CD8-positive, alpha-beta memory T cell (primary cell): ENCODE measurements at places on chromosomes 16 and 17.

DNA sequence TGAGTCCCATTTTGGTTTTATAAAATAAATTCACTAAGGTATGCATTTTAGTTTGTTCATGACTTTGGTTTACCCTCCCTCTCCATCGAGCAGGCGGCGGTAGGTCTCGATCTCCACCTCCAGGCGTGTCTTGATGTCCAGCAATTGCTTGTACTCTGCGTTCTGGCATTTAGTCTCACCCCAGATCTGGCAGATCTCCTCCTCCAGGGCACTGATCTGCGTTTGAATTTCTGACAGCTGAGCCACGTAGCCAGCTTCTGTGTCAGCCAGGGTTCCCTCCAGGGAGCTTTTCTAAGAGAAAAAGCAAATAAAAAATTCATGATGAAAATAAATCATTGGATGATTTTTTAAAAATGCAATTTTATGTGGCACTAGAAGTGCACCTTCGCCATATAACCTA lies 4.2 kb downstream of the KRT24 start:
- DNase-seq: no peak

- DNase-seq: no peak
Measured at GRCh38 chr16:89422527-89422904, 67.8 kb downstream of the ANKRD11 start.

DNA sequence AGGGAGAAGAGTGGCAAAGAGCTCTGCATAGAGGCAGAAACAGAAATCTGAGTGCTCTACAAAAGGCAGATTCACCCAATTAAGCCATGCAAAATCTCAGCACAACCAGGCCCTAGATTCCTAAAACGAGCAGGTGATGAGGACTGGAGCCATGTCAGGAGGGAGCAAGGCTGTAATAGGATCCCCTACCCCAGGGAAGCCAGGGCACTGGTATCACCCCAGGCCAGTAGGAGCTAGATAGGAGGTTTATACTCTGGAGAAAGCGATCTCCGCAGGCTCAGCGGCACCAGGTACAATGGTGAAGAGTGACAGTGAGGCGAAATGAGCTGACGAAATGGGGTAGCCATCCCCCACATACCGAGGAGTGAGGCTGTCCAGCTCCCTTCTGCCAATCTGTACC lies 171.5 kb downstream of the PARN start:
- no peak for DNase-seq

GRCh38 chr16:68022278-68022727 lies 729 bp downstream of the DDX28 start:
- no peak for DNase-seq

GRCh38 chr17:40824015-40824832 lies 1.8 kb upstream of the KRT10 start:
- no peak for DNase-seq

GRCh38 chr17:63675607-63676546 lies 24.0 kb downstream of the LIMD2 start:
- no peak for DNase-seq

- no peak for DNase-seq
Measured at GRCh38 chr17:75808549-75808904, 23.9 kb downstream of the UNK start.

GRCh38 chr17:8283356-8283755 lies 5.1 kb upstream of the RANGRF start:
- no peak for DNase-seq

DNA sequence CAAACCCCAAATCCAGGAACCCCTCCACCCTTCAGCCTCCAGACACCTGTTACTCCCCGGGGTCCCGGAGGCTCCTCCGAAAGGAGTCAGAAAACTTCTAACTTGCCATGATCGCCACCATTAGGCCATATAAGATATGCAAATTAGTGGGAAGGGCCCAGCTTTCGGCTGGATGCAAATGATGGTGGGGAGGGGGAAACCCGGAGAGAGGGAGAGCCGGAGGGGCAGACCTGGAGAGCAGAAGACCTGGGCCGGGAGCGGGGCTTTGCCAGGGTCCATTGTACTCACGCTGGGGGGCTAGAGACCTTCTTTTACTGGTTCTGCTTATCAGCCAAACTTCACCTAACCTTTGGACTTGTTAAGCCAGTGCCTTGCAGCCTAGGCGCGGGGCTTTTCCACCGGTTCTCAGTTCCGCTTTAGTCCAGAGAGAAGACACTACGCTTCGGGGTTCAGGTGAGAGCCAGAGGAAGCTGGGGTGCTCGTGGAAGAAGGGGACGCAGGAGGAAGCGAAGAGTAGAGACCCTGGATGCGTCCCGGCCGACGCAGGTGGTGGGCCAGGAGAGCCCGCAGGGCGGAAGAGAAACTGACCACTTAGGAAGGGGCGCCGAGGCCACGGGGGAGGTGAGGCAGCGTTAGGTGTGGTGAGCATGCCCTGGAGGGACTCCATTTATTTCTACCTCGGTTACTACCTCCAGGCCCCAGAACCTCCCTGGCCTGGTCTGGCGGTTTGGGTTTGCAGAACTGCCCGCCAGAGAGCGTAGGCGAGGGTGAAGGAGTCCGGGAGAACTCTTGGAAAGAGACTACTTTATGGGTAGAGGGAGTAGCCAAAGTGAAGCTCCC lies at the start of gene HNF1B:
HNF1B (minus strand) TSS at position 99 of the 840 bp plus-strand sequence. CDS start 175 bp downstream, outside the sequence.
- DNase-seq: no peak

DNA sequence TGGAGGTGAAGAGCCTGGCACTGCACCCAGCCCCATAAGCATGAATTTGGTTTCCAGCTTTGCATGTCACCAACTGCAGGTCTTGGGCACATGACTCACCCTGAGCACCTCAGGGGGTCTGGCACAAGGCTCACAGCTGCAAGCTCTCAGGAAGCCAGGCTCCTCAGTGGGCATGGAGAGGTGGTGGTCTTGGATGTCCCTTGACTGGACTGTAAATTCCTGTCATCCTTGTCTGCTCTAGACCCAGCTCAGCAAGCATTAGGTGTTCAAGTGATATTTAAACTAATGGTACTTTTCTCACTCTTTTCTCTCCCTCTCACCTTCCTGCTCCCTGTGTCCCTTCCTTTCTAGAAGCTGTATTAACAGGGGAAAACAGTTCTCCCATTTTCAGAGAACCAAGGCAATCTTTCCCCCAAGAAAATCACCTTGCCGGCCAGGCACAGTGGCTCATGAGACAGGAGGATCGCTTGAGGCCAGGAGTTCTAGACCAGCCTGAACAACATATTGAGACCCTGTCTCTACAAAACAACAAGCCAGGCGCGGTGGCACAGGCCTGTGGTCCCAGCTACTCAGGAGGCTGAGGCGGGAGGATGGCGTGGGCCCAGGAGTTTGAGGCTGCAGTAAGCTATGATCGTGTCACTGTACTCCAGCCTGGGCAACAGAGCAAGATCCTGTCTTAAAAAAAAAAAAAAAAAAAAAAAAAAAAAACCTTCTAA lies 5.1 kb upstream of the KIFC3 start:
- DNase-seq: no peak

DNA sequence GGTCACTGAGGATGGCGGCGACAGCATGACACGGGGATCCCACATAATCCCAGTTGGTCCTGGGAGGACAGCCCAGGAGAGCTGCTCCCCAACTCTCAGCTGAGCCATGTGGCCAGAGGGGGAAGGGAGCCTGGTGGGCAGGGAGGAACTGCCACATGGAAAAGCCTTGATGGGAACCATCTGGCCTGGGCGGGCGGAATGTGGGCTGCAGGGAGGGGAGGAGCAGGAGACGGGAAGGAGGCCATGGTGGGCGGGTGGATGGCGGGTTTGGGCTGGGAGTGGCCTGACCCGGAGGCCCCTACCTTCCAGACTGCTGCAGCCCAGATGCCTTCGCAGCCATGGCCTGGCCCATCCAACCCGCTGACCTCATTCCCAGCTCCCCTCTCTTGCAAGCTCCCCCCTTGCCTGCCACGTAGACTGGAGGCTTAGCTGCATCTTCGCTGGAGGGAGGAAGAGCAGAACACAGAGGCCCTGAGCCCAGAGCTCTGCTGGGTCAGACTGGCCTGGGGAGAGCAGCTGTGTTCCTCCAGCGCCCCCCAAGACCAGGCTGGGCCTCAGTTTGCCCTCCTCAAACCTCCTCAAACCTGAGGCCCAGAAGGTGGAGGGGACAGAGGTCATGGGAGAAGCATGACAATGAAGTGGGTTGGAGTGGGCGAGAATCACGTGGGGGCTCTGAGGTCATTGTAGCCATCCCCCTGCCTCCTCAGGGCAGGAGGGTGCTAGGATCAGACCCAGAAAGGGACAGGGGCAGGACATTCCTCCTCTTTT lies 8.2 kb upstream of the COL1A1 start:
- no peak for DNase-seq

DNA sequence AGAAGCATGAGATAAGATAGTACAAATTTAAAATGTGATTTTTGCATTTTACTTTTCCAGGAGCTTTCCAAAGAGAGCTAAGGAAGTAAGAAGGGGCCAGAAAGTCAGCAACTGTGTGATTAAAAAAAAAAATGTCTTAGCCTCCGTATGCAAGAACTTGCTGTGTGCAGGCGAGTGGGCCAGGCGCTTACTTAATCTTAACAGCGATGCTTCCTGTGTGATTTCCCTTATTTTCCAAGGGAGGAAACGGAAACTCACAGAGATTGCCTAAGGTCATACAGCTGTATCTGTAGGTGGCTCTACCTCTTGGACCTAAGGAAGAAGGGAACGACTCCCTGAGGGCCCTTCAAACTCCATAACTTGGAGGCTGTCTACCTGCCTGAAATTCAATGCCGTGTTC lies 11.1 kb downstream of the HS3ST3B1 start:
- no peak for DNase-seq

DNA sequence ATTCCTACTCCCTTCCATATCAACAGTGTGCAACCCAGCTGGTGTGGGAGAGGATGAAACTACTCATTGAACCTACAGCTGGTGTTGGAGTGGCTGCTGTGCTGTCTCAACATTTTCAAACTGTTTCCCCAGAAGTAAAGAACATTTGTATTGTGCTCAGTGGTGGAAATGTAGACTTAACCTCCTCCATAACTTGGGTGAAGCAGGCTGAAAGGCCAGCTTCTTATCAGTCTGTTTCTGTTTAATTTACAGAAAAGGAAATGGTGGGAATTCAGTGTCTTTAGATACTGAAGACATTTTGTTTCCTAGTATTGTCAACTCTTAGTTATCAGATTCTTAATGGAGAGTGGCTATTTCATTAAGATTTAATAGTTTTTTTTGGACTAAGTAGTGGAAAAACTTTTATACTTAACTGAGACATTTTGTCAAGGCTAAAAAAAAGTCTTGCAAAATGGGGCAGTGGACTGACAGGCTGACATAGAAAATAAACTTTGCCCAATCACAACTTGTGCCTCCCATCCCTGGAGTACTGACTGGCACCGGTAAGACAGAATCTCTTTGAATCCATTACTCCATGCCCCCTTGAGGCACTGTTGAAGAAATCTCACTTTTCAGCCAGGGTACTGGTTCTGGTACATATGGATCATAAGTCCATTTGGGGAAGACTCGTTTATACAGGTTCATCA lies 12.5 kb downstream of the TSR1 start:
- no peak for DNase-seq

GRCh38 chr17:62966426-62967204 lies 580 bp downstream of the TANC2 start:
- peak; percentile 80 for DNase-seq

- no peak for DNase-seq
Measured at GRCh38 chr16:69113216-69113615, 7.8 kb downstream of the HAS3 start.

GRCh38 chr16:88333848-88334777 lies 48.6 kb upstream of the ZNF469 start:
- no peak for DNase-seq

DNA sequence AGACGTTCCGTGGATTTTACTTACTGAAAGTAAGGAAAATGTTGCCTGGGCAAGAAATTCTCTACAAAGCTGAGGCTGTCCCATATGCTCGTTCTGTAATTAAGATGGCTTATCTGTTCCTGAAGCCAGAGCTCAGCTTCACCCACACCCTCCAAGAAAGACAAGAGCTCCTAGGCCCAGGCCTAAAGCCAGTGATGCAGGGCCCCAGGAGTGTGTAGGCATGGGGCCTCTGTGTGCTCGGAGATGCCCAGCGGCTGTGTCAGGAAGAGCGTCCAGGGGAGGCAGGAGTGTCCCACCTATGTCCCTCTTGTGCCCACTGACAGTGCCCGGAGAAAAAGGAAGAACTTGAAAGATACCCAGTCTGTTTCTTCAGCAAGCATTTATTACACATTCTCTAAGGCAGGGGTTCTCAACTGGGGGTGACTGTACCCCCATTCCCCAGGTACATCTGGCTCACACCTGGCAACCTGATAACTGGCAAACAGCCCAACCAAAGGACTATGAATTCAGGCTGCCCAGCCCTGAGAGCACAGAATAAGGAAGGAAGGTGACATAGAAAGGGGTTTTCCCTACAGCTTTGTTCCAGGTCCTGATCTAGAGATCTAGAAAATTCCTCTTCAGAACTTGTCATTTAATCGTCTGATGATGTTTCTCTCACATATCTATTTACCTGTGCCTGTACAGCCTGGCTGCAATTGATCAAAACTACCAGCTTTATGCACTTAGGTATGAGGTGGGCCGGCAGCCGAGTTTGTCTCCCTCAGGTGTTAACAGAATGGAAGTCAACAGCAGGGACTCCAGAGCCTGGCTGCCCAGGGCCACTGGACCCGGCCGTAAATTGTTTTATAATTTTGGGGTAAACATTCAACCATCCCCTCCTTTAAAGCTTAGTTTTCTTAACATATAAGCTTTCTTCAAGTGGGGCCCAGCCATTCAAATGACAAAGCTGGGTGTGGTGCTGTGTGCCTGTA lies 12.0 kb downstream of the SNN start:
- DNase-seq: no peak

GRCh38 chr16:8673611-8674412 lies 605 bp upstream of the ABAT start:
- peak; percentile 48 for DNase-seq

DNA sequence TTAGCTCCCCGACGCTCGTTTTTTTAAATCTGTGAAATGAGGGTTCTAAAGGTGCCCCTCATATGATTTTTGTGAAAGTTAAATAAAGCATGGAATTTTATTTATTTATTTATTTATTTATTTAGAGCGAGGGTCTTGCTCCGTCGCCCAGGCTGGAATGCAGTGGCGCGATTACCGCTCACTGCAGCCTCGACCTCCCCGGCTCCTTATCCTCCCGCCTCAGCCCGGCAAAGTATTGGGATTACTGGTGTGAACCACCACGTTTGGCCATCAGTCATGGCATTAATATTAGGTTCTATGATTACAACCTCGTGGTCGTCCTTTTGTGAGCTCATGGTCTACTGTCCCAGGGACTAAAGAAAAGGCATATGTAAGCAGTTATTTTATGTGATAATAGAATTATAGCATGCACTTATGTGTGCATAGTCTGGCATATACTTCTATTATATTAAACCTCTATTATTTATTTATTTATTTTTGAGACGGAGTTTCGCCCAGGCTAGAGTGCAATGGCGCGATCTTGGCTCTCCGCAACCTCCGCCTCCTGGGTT lies 557 bp upstream of the LUC7L start:
- DNase-seq: no peak

GRCh38 chr16:68487203-68487514 lies 38.9 kb upstream of the SMPD3 start:
- no peak for DNase-seq
